ENCODE measurements at places on chromosomes 7 and 10.

DNA sequence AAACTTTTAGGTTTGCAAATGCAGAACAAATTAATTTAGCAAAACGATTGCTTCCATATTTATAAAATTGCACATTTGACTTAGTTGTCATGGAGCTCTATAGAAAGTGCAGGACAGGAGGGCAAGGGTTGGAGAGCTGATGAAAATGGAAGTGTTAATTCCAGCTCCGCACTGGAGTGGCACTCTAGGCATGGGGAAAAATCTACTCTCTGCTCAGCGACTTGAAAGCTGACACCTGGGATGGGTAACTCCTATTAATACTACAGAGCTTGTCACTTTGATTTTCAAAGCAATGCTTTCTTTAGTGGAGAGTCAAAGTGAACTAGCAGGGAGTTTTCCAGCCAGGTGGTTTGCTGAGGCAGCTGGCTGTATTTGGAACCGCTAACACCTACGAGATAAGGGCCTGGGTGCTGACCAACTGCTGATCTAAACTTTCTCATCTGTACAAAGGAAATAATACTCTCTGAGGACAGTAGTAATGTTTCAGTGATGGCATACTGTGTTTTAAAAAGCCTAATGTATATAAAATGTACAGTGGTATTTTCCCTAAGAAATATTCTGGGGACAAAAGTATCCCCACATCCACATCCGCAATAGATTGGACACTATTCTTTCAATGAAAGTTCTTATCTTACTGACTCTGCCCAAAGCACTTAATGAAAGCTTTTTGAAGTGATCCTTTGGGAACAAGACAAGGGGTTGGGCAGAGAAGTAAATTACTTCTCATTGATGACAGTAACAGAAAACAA is 444.3 kb downstream of the GPAM start:
- DNase-seq, result no peak

DNA sequence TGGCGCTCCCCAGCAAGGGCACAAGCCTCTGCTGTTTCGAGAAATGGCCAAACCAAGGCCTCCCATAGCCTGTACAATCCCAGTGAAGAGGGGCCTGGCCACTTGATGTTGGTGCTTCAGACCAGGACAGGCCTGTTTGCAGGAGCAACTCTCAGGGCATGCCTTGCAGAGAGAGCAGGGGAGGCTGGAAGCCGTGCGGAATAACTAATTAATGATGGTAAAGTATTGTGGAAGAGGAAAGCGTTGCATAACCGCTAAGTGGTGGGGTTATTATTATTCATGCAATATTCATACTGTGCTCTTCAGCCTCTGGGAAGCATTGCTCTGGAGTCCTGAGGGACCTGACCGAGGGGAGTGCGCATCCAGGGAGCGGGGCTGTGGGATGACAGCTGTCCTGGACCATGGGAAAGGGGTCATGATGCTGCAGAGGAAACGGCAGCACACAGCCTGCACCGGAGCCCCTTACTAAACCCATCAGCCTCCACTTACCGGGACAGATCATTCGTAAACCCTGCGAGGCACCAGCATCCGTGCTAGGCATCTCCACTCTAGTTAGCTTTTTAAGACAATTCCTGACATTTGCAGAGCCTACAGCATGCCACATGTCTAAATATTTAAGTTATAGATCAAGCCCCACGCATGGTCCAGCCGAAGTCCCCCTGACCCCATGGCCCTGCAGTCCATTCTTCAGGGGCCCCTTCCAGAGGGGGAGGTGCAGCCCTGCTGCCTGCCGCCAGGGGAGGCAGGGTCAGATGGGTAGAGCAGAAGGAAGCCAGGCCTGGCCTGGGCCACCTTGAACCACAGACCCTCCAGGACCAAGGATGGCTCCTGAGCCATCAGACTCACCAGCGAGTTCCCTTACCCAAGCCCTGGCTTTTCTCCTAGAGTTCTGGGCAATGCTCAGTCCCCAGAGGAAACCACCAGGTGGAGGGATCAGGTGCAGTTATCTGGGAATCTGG is 11.6 kb downstream of the TMEM273 start:
- DNase-seq, result no peak

DNA sequence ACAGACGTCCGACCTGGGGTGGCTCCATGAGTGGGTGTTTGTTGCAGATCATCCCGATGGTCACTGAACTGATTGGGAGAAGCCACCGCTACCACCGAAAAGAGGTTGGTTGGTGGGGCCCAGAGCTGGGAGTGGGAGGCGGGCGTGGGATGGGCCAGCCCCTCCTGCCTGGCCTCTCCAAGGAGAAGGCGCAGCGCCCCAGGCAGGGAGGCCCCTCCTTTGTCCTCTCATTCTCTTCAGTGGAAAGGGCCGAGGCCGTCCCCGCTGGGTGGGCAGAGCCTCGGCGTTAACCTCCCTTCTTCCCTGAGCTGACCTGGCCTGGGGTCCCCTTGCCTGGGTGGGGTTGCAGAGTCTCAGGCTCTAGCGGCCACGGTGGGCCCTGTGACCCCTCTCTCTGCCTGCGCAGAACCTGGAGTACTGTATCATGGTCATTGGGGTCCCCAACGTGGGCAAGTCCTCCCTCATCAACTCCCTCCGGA is 5.2 kb downstream of the MTG1 start:
- no peak for DNase-seq

DNA sequence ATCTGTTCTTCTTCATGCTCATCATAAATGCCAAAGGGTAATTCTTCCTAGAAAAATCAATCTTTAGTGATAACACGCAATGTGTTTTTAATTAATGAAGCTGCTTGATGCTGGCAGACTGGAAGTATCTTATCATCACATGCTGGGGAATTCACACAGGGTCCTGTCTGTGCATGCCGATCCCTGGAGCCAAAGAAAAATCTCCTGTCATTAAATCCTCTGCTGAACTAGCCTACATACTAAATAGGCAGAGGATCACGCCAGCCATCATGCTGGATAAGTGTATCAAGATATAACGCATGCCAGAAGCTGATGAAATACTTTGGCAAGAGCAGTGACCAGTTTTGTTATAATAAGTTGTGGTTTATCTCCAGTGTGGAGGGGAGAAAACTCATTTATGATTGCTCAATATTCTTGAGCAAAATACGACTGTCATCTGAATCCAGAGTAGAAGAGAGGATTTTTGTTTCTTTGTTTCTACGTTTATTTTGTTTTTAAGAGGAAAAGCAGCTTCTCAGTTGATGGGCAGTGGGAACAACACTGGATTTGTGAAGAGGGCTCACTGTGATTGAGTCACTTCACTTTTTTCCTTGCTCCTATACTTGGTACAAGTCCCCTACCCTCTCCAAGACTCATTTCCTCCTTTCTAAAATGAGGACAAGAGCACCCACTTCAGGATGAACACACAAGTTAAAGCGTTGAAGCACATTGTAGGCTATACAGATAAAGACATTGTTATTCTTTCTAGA is 649.1 kb downstream of the TNS3 start:
- no peak for DNase-seq

DNA sequence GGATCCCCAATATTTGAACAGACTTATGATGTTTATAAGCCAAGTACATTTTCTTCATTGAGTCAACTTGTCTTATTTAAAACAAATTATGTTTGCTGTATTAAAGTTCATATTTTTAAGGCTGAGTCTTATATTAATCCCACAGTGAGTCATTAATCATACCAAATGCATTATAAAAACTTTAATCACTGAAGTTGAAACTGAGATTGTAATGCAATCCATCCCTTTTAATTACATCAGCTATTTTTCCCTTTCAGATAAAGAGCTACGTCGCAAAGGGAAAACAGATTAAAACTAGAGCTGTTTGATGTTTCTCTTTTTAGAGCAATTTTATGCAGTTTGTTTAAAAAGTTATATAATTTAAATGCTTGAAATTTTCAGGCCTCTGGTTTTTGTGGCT is 183.0 kb downstream of the ARID5B start:
- no peak for DNase-seq

- no peak for DNase-seq
Measured at GRCh38 chr7:117325836-117326235, 3.0 kb upstream of the WNT2 start.

DNA sequence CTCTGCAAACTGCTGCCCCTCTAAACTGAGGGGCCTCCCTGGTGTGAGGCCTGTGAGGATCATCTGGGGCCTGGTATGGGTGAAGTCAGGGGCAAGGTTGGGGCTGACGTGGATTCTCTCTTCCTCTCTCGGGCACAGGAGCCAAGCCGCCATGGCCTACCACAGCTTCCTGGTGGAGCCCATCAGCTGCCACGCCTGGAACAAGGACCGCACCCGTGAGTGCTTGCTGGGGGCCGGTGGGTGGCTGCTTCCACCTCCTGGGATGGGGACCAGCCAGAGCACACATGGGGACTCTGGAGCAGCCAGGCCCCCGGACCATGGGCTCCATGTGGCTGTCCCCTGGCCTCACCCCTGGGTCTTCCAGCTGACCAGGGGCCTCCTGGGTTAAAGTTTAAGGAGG is 11.0 kb downstream of the ARPC1B start:
- DNase-seq, result no peak

DNA sequence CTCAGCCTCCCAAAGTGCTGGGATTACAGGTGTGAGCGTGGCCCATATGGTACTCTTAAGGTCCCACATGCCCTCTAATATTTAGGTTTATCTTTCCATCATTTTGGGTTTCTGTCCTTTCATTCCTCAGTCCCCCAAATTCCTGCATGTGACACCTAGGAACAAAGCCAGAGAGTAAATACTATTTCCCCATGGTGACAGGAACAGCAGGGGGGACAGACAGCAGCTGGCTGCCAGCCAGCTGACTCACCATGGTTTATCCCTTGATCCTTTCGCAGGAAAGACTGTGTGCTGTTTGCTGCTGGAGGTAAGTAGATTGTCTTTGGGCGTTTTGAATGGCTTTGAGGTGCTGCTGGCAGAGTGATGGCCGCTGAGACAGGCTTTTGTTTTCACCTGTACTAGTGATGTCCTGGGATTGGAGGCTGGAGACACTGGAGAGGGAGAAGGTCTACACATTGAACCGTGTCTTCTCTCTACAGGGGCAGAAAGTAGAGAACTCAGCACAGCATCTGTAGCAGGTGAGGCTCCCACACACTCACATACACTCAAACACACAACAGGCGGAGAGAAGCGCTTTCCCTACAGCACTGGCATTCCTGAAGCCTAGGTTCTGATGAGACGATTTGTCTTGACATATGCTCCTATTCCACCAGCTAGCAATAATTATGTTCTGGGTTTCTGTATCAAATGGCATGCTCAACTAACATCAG is 83.7 kb upstream of the EFCAB10 start:
- DNase-seq, result no peak

DNA sequence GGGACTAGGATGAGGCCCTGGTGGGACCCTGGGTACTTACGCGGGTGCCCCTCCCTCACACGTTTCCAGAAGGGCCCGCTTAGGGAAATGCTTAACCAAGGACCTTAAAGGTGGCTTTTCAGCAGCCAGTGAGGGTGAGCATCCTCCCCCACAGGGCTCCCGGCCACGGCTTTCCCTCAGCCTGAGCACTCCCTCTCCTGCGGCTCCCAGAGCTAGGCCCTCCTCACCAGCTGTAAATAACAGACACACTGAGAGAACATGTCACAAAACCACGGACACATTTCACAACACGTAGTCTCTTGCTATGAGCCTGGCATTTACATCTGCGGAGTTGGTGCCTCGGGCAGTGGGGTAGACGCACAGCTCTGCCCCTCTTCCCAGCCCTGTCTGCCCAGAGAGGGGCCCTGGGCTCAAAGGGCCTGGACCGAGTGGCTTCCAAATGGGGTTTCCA is 25.2 kb downstream of the GRID1 start:
- no peak for DNase-seq

GRCh38 chr7:31058122-31058521 is 6.0 kb downstream of the ADCYAP1R1 start:
- no peak for DNase-seq

DNA sequence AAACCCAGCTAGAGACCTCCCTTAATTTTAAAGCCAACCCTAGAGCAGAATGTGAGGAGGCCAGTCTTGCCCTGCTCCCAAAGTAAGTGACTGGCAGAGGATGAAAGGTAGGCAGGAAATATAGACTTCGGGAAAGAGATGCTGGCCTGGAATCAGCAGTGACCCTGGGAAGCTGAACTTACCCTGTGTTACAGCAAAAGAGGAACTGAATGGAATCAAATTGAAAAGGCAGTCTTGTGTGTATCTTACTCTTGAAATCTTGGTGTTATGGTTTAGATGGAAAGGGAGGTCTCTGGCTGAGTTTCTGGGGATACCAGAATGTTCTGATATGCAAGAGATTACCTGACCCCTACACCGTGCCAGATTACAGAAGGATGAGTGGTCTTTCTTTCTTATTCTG is 7.9 kb upstream of the CFAP43 start:
- no peak for DNase-seq

GRCh38 chr10:101512738-101513137 is 75.3 kb downstream of the POLL start:
- DNase-seq, result no peak

DNA sequence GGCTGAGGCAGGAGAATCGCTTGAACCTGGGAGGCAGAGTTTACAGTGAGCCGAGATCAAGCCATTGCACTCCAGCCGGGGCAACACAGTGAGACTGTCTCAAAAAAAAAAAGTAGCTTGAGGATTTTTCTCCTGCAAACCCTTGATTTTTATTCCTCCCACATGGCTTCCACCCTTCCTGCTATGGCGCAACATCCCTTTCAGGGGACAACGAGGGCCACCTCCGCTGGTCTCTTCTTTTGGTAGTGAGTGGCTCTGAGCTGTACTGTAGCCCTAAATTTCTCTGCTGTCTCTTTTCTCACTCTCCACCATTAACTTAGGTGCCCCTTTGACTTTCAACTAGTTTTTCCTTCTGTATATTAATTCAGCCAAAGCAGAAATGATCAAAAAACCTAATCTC is 113.4 kb downstream of the HIPK2 start:
- no peak for DNase-seq

DNA sequence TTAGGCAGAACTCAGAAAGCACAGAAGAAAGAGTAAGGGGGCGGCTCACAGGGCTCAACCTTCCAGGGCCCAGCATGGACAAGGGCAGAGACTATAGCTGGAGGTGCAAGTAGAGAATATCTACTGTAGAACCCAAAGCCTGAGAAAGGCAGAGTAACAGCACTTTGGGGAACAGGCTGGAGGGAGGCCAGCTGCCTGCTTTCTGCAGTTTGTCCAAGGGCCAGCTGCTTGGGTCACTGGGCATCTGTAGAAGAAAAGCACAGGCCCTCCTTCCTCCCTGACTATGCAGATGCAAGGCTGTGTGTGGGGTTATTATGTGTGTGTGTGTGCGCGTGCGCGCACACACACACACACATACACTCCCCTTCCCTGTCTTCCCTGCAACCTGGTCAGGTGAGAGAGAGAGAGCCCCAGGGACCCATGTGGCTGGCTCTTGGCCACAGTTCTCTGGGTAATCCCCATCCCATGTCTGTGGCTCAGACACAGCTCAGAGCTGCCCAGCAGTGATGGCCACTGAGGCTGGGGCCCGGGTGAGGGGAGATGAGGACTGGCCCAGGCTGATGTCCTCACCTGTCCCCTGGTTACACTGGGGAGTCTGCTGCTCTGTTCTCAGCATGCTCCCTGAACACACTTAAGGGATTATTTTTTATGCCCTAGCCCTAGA is 9.0 kb downstream of the ADRA2A start:
- DNase-seq, result no peak
